Stimulated activated CD8-positive, alpha-beta memory T cell treated with anti-CD3 and anti-CD28 coated beads, Interleukin-15, amount 100 ng/mL, for 4 hours (primary cell): ENCODE measurements at places on chromosomes 12 and 14.

GRCh38 chr12:49680075-49680474 is 27.1 kb downstream of the FMNL3 start:
- DNase-seq: no peak

- DNase-seq: no peak
Observed at GRCh38 chr14:92480856-92481255, 32.7 kb upstream of the RIN3 start.

DNA sequence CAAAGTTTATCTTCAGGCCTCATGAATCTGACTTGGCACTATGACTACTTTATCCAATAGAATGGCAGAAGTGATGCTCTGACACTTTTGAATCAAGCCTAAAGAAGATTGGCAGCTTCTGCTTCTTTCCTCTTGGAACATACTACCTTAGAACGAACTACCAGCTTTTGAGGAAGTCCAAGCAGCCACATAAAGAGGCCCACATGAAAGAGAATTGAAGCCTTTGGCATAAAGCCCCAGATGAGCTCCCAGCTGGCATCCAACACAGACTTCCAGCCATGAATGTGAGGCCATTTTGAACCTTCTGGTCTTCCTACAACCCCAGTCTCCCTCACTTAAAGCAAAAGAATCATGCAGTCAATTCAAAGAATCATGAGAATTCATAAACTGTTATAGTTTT is 65.8 kb downstream of the EEA1 start:
- DNase-seq: no peak

DNA sequence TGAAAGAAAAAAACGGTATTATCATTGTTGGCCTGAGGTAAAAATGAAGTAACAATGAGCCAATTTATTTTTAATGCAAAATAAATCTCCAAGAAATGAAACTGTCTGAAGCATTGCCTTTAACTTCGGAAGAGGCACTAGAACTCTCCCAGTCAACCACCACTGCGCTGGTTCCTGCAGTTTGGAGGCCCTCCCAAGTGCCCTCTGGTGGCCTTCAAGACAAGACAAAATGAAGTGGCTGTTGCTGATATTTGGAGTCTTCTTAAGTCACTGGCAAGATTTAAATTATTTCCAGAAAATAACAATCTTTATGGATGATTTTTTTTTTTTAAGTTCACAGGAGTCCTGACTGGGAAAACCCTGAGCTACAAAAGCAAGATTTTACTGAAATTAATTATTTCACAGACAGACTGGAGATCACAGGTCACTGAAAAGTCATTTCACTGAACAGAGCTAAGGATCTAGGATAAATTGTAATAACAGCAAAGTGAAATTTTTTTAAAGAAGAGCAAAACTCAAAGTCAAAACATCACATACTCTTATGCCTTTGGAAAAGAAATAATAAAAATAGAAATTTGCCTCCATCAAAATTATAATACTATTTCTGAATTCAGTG is 58.2 kb downstream of the DICER1 start:
- no peak for DNase-seq

- DNase-seq: no peak
Observed at GRCh38 chr14:23380976-23381375, 4.1 kb downstream of the CMTM5 start.

- no peak for DNase-seq
Observed at GRCh38 chr14:69054030-69054429, 74.9 kb upstream of the ACTN1 start.

DNA sequence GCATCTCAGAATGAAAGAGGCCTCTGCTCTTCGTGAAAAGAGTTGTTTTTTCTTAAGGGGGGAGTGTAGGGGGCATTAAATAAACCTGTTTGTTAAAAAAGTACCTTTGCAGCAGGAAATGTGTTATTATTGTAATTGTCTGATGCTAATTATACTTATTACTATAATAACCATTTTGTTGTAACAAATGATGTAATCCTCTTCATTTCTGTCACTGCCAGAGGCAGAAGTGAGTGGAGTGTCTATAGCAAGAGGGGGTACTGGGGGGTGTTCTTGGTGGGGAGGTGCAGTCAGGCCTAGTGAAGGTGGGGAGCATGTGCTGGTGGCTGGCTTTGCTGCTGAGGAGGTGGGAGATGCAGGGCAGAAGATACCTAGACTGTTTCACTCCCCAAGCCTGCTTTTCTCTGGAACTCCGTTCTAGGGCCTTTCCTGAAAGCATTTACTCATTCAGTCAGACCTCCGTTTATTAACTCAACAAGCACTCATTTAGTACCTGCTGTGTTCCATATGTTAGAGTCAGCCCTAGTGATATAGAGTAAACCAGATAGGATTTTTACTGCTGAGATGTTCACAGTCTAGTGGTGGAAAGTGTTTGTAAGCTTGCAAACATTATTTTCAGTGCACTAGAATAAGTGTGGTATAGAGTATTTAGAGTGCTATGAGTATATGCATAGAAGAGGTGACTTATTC is 77.5 kb upstream of the CISTR start:
- no peak for DNase-seq

- no peak for DNase-seq
Observed at GRCh38 chr12:105120551-105120950, 13.0 kb downstream of the WASHC4 start.

DNA sequence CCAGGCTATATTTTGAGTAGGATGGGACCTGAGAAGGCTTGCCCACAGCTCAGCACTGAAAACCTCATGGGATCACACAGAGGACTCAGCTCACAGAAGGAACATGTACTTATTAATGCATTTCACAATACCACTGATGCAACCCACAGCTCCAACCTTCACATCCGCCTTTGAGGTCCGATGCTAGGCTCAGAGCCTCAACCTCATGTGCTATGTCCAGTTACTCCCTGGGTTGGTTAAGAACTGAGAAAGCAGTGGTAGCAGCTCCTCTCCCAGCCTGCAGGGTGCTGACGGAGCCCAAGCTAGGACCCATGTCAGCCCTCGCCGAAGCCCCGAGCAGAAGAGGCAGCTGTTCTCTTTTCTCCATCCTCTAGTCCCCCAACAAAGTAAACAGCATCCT is 52.9 kb downstream of the SPTB start:
- no peak for DNase-seq

DNA sequence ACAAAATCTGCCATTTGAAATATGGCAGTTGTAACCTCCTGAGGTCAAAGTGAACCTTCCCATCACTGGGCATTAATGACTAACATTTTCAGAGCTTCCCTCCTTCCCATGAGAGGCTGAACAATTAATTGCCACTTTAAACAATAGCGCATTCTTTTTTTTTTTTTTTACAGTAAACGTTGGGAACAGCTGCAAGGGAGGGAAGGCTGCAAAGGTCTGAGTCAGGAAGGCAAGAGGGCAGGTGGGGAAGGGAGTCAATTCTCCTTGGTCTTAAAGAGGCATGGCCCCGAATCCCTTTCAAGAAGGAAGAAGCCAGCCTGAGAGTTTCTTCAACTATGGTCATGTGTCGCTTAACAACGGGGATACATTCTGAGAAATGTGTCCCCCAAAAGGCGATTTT is 41.0 kb upstream of the PLEKHG3 start:
- DNase-seq: no peak
